ENCODE measurements at places on chromosomes 1 and 21. TPM values are rescaled to one million over a fixed set of nuclear protein-coding genes. Genes with fewer than 3 reads are reported as not detected.

FAM43B gene
- not detected for total RNA-seq

DNA sequence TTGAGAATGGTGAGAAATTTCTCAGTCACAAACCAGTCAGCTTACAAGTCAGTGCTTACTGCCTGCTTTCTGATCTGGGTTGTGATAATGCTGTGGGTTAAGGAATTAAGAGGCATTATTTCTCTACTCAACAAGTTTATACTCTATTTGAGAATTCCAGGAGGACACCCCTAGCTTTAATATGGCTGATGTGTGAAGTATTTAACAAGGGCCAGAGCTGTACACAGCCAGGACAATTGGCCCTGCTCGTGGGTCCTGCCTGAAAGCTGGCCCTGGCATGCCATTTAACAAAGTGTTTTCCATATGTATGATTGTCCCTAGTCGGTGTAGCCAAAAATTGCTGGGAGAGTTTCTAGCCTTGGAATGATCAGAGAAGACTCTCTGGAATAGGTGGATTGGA lies 43.2 kb downstream of the HHAT start:
- no peak for DNase-seq

DNA sequence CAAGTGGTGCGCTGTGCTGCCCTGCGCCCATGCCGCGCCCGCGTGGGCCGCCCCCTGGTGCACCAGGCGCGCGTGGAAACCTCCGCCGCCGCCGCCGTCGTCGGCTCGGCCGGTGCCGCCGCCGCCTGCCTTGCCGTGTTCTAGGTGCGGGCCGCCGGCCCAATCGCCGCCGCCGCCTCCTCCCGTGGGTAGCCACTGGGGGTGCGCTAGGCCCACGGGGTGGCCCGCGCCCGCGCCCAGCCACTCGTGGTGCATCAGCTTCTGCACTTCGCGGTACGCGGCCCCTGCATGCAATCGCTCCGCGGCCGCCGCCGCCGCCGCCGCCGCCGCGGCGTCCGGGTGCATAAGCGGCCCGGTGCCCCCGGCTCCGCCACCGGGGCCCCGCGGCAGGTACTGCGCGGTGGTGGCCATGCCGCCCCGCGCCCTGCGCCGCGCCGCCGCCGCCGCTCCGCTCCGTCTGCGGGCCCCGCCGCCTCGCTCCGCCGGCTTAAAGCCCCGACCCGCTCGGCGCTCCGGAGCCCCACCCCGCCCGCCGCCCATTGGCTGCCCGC lies at the start of gene POU3F1:
POU3F1 (minus strand) TSS at position 461 of the 551 bp plus-strand sequence; CDS start at position 411, 50 bp downstream.
- DNase-seq, result no peak

GRCh38 chr21:38661889-38662568 lies 143.7 kb upstream of the ETS2 start:
- no peak for DNase-seq

DNA sequence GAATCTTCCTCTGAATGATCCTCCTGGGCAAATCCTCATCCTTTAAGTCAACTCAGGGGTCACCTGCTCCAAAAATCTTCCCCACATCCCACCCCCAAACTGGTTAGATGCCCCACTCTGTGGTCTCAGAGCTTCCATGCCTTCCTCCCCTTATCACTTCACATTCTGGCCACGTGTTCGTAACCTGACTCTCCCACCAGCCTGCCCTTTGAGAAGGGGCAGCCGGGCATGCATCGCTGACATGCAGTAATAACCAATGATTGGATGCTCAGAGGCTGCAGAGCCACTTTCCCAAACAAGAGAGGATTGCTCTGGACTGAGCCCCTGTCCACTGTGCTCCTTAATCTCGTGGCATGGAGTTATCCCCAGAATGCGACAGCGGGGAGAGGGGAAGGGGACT lies 7.0 kb downstream of the LELP1 start:
- DNase-seq, result no peak

Data from activated CD4-positive, alpha-beta T cell treated with anti-CD3 and anti-CD28 coated beads, Interleukin-2, amount 10 ng/mL, durations not matched to agents 7 days and 5 days (primary cell).